Stimulated activated CD4-positive, alpha-beta T cell treated with anti-CD3 and anti-CD28 coated beads, Interleukin-1b, Interleukin-23, amount 100 ng/mL, for 24 hours (primary cell): ENCODE measurements at places on chromosomes 6 and 20.

DNA sequence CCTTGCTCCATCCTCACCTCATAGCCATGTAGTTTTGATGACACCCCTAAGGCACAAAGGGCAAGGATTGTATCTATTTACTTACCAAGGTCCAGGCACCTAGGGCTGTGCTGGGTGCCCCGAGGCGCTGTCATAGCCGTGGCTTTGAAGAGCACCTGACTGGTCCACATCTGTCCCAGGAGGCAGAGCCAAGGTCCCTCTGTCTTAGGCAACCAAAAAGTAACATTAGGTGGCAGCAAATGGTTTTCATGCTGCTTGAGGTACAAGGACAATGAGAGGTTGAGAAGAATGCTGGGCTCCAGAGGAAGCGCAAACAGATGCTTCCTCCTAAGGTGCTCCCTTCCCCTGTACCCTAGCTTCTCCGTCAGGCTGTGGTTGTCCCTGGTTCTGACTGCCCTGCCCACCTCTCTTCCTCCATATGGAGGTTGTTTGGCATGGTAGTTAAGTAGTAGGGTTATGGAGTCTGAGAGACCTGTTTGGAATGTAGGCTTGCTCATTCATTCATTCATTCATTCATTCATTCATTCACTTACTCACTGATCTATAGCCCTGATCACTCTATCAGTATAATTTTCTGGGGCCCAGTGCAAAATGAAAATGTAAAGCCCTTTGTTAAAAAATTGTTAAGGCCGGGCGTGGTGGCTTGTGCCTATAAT lies 3.0 kb upstream of the UQCC2 start:
- no peak for DNase-seq

DNA sequence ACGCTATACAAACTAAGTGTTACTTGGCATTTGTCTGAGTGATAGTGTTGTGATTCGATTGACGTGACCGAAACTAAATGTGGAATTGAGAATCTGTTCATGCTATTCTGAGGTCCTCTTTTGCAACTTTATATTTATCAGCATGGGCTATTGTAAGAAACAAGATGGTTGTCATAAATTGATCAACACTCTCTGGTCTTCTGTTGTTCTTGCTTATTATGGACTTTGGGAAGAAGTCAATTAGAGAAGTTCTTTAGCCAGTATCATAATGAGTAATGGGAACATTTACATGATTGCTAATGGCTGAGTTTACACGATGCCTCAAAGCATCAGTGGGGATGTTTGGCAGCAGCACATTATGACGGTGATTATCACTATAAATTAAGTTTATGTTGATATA lies 195.0 kb downstream of the CD83 start:
- DNase-seq = no peak

DNA sequence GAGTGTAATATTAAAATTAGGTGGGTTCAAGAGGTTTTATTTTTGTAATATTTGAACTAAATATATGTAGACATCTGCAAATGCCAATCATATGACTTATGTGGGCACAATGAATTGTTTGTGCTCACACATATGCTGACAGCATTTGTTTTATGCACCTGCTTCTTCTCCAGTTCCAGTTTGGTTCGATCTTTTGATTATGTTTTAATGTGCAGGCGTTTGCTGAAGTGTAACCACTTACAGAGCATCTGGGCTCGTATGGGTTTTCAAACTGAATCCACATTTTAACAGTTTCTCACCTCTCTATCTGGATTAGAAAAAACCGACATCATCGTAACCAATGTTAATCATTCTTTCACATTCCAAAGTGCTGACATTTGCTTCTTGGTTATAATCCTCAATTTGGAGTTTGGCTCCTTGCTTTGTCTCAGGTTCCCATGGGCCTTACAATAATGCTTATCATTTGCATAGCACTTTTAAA lies 129.1 kb upstream of the SPACA1 start:
- DNase-seq = no peak

DNA sequence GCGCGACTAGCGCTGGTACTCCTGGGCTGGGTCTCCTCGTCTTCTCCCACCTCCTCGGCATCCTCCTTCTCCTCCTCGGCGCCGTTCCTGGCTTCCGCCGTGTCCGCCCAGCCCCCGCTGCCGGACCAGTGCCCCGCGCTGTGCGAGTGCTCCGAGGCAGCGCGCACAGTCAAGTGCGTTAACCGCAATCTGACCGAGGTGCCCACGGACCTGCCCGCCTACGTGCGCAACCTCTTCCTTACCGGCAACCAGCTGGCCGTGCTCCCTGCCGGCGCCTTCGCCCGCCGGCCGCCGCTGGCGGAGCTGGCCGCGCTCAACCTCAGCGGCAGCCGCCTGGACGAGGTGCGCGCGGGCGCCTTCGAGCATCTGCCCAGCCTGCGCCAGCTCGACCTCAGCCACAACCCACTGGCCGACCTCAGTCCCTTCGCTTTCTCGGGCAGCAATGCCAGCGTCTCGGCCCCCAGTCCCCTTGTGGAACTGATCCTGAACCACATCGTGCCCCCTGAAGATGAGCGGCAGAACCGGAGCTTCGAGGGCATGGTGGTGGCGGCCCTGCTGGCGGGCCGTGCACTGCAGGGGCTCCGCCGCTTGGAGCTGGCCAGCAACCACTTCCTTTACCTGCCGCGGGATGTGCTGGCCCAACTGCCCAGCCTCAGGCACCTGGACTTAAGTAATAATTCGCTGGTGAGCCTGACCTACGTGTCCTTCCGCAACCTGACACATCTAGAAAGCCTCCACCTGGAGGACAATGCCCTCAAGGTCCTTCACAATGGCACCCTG lies 1.6 kb downstream of the TPBG start:
- no peak for DNase-seq
